ENCODE measurements at places on chromosomes 7 and 10. TPM values are rescaled to one million over a fixed set of nuclear protein-coding genes. Genes with fewer than 3 reads are reported as not detected.

DNA sequence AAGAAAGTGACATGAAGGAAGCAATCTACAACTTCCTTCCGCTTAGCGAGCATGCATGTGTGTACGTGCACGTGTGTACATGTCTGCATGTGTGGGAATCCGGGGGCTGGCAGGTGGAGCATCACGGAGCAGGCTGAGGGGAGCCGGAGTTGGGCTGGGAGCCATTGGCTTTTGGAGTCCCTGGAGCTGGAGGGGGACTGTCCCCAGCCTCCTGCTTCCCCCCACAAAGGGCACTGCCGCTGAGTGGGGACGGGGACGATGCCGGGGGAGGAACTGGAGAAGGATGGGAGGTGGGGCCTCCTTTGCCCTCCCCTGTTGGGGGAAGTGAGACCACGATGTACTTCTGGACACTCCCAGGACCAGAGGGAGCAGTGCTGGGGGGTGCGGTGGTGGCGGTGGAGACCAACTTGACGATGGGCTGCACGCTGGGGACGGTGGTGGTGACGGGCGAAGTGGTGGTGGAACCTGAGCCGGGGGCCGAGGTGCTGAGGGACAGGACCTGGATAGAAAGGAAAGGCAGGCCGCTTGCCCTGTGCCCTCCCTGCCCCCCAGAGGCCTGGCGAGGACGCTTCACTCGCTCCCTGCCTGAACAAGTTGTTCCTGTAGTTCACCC, 5.8 kb downstream of the AP4M1 start:
- no peak for DNase-seq

DNA sequence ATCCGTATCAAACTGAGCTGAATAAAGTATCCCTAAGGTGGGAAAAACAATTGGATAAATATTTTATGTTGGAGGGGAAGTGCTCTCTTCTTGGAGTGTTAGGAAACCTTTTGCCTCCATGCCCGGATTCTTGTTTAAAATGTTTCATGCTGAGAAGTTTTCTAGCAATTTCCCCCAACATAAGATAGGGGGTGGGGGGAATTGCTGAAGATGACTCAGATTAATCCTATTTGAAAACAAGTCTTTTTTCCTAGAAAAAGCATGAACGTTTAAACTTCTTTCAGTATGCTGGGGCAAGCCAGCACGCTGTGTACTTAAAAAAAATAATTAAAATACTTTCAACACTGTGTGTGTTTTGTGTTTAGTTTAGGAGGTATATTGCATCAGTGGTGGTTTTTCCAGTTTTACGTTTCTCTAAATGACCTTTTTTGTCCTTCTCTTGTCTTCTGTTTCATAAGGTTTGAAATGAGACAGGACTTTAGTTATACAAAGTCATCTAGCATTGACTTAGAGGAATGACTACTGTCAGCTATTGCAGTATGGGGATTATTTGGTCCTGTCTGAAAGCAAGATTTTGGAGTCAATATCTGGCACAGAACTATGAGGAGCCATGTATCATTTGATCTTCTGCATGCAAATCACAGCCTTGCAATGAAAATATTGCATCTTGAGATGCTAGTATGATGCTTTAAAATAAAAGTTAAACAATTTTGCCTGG, 295.9 kb downstream of the GATA3 start:
- DNase-seq, result no peak

GRCh38 chr10:100730725-100731406, 14.5 kb upstream of the PAX2 start:
- DNase-seq, result no peak

DNA sequence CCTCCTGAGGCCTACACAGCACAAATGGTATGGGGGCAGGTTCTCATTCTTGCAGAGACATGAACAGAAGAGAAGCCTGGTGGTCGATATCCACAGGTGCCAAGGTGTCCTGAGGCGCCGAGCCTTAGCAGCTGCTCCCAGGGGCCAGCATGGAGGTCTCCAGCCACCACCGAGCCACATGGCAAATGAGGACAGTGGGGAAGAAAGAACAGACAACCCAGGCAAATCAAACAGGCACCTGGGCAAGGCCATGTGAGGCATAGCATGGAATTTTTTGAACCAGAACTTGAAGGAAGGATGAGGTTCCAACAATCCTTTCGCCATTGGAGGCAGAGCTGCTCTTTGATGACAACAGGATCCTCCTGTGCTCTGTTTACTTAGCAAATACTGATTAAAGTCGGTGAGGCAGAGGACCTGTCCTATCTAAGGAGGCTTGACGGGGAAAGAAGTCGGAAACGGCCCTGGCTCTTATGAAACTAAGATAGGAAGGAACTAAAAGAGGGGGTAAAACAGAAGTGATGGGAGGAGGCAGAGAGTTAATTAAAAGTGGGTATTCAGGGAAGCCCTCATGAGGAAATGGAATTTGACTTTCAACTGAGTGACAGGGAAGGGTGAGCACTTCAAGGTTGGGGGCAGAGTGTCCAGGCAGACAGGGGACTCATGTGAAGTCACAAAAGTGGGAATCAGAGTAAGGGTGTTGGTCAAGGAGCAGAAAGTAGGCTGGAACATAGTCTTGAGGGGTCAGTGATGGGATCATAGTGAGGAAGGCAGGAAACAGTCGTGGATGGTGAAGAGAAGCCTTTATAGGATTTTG, 8.6 kb upstream of the CALML3 start:
- DNase-seq, result no peak

The TAF3 gene
- 2.5 TPM for total RNA-seq

The IL15RA gene
- total RNA-seq, result 18.5 TPM
